ENCODE measurements at places on chromosomes 1 and 21. TPM values are rescaled to one million over a fixed set of nuclear protein-coding genes. Genes with fewer than 3 reads are reported as not detected.

PLD5 gene
- not detected for total RNA-seq

C4BPA gene
- not detected for total RNA-seq

AK5 gene
- 0.73 TPM for total RNA-seq

CTSK gene
- 6.4 TPM for total RNA-seq

ETV3 gene
- 40.2 TPM for total RNA-seq

DNA sequence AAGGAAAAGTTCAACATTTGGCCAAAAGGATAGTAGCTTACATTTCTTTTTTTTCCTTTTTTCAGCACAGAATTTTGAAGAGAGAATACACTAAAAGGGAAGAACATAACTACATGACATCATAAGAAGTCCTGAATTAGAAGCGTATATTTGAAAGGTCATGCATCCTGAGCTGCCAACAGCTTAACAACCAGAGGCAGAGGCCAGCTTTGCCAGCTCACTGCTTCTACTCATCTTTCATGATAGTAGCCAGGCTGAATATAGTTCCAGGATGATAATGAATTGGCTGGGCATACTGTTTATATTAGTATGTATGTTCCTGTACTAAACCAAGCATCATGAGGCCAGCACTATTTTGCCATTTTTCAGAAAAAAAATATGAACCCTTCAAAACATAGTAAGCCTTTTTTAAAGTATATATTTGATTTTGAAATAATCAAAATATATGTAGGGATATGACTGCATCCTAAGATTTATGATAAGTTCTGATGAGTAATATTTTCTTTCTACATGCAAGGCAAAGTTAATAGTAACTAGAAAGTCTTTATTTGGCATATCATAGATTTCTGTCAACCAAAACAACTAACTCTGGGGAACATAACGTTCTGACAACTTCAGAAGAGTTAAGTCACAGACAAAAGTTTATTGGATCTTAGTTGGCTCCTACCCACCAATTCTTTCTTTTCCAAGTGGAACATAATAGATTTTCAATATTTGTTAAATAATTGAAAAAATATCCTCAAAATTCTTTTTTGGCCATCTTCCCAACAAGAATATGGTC, 123.2 kb downstream of the DPYD start:
- H3K27me3 ChIP-seq, result no peaks in the 10 kb centered on the region
- peaks cover 3% of the 10 kb centered on the region for H3K36me3 ChIP-seq
- H3K4me3 ChIP-seq, result no peak overlapping the region
- H3K4me1 ChIP-seq, result no peaks in the 10 kb centered on the region
- DNase-seq, result no peak

GRCh38 chr1:6603238-6603914, 707 bp upstream of the KLHL21 start:
- H3K27me3 ChIP-seq, result no peaks in the 10 kb centered on the region
- peaks cover 27% of the 10 kb centered on the region for H3K4me1 ChIP-seq
- peaks cover 22% of the 10 kb centered on the region for H3K36me3 ChIP-seq
- H3K4me3 ChIP-seq, result peak overlapping the region; percentile 77
- peak; percentile 66 for DNase-seq
- peak overlapping the region; percentile 95 for H3K27ac ChIP-seq

- no peak overlapping the region for H3K27ac ChIP-seq
- H3K27me3 ChIP-seq, result peaks cover 47% of the 10 kb centered on the region
- DNase-seq, result no peak
- peak overlapping the region; percentile 42 for H3K4me3 ChIP-seq
- peaks cover 19% of the 10 kb centered on the region for H3K4me1 ChIP-seq
These were observed 860 bp downstream of the SDC3 start for GRCh38 chr1:30907481-30908315.

DNA sequence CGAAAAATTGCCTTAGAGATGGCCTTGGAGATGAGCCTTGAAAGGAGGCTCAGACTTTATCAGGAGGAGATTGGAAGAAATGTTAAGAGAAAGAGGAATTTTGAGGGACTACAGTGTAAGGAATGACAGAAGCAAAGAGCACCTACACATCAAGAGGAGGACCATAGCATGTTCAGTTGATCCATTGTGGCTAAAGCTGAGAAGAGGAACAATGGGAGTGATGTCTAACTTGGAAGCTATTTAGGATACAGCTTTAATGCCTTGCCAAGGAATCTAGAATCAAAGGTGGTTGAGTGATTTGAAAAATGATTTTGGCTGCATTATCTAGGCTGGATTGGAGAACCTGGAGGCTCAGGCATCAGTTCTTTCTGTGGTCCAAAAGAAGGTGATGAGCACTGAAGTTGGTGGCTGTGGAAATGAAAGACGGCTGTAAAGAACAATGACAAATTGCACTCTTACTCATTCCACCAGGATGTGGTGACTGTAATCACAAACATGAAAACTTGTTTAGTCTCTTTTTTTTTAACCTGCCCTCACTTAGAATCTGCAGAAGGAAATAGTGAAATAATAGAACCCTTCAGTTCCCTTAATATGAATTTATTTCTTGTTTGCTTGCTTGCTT, 11.3 kb downstream of the FAM20B start:
- peak; percentile 62 for DNase-seq
- H3K27ac ChIP-seq, result peak overlapping the region; percentile 76
- H3K36me3 ChIP-seq, result peaks cover 4% of the 10 kb centered on the region
- H3K4me1 ChIP-seq, result peaks cover 60% of the 10 kb centered on the region

GRCh38 chr1:43509740-43510375, 20.8 kb upstream of the PTPRF start:
- peaks cover under 1% of the 10 kb centered on the region for H3K27me3 ChIP-seq
- no peak overlapping the region for H3K4me3 ChIP-seq
- no peak overlapping the region for H3K27ac ChIP-seq
- DNase-seq, result no peak
- H3K36me3 ChIP-seq, result peaks cover 2% of the 10 kb centered on the region

- H3K36me3 ChIP-seq, result no peaks in the 10 kb centered on the region
- H3K27ac ChIP-seq, result no peak overlapping the region
- no peaks in the 10 kb centered on the region for H3K27me3 ChIP-seq
- no peak for DNase-seq
- peaks cover 20% of the 10 kb centered on the region for H3K4me1 ChIP-seq
- no peak overlapping the region for H3K4me3 ChIP-seq
These were observed 42.9 kb downstream of the SEC22B start for GRCh38 chr1:120133228-120133927.
